ENCODE measurements at places on chromosomes 4 and X.

GRCh38 chr4:112113864-112114263 is 31.4 kb upstream of the FAM241A start:
- DNase-seq = no peak

GRCh38 chr4:48858130-48858529 is 27.2 kb downstream of the OCIAD1 start:
- no peak for DNase-seq

- DNase-seq = no peak
These were observed 63.4 kb downstream of the HTRA3 start for GRCh38 chr4:8332891-8333331.

GRCh38 chrX:101429934-101430333 is 21.9 kb downstream of the HNRNPH2 start:
- no peak for DNase-seq

- no peak for DNase-seq
These were observed 67.4 kb upstream of the WDR1 start for GRCh38 chr4:10184041-10184440.

DNA sequence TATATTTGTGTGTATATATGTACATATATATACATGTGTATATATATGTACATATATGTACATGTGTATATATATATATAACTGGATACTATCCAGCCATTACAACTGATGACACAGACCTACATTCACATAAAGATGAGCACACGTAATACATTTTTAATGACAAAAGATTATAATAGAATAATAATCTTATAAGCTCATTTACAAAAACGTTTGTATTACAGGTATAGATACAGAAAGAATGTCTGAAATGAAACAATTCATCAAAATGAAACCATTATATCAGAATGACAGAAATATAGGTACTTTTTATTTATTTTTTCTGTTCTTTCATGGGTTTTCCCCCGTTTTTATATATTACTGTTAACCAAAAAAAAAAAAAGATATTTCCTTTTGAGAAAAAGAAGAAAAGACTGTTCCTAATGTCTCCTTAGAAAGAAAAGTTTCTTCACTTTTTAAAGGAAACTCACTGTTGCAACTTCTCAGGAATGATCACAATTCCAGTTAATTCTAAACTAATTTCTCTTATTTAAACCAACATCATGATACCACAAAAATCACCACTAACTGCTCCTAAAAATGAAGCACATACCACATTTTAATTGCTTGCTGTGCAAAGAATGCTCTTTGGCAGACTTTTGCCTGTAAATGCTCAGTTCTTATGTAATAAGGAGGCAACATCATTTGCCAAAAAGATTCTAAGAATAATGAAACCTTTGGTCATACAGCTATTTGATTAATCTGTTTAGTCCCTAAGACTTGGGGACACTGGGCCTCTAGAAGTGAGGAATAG is 18.9 kb downstream of the LEF1 start:
- no peak for DNase-seq

DNA sequence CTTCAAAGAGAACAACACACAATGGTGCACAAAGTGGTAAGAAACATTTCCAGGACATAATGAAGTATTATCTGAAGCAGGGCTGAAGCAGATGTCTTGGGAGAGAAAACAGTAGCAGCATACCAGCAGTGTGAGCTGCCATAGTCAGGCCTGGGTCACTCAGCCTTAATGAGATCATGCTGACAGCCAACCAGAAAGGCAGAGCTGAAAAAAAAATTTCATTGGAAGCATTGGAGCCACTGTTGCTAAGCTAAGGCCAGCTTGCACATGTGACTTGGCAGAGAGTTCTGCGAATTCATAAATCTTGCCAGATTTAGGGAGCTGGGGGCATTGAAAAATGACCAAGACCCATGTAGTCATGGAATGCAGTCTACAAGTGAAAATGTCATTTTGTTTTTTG is 444.0 kb upstream of the PITX2 start:
- no peak for DNase-seq

DNA sequence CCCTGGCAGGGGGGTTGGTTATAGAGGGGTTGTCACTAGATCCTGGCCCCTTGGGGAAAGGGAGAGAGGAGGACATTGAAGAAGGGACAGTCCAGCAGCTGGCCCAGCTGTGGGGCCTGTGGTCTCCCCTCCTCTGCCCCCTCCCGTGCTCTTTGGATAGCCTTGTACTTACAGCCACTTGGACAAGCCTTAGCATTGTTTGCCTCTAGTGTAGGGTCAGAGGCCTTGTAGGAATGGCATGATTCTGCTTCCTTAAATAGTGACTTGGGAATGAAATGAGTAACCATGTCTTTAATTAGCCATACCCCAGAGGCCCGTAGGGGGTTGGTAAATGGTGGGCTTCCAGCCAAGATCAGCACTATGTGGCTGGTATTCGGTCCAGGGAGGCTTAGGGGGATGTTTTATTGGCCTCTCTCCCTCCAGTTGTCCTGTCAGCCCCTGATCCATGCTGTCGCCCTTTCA is 230.6 kb downstream of the PTTG2 start:
- DNase-seq = no peak

DNA sequence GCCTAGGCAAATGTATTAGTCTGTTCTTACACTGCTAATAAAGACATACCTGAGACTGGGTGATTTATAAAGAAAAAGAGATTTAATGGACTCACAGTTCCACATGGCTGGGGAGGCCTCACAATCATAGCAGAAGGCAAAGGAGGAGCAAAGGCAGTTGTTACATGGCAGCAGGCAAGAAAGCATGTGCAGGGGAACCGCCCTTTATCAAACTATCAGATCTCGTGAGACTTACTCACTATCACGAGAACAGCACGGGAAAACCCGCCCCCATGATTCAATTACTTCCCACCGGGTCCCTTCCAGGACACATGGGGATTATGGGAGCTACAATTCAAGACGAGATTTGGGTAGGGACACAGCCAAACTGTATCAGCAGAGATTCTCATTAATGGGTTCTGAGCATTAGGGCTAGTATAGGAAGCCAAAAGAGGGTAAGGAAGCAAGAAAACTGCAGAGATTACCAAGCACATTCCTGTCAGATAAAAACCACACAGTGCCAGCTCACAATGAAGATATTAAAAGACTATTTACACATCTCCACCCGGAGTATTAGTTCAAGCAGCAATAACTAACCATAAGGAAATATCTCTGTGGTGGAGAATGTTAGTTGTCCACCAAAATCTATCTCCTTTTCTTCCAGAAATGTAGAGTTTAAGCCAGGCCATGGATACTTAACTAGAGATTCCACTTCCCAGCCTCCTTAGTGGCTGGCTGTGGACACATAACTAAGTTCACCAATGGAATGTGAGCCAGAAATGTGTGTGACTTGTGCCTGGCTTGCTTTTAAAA is 61.2 kb upstream of the HOPX start:
- DNase-seq = no peak

DNA sequence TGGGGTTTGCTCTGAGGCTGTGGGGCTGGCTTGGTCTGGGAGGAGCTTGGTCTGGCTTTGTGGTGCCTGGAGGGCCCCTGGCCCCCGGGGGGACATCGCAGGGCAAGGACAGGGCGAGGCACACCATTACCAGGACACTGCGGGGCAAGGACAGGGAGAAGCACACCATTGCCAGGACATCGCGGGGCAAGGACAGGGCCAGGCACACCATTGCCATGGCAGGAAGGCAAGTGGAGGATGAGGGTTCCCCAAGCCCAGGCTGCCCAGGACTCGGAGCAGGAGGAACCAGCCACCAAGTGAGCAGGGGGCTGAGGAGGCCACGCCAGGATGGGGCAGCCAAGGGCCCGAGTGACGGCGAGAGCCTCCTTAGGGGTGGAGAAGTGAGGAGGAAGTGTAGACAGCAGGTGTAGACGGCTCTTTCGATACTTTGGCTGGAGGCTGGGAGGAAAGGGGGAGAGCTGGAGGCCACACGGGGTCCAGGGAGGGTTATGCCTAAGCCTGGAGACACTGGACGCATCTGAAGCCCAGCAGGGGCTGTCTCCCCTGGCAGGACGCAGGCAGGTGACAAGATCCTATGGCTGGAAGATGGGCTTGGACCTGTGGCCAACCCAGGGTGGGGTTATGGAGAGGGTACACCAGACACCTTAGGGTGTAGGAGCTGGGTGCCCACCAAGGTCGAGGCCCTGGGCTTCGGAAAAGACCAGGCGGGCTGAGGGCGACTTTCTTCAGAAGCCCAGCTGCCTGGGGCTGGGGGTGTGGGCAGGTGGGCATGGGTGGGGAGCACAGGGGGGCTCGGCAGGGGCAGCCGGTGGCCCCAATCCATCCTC is 7.3 kb downstream of the NKX1-1 start:
- DNase-seq = no peak

- DNase-seq = peak; percentile 38
These were observed 1.8 kb downstream of the ABCD1 start for GRCh38 chrX:153726286-153727122.

DNA sequence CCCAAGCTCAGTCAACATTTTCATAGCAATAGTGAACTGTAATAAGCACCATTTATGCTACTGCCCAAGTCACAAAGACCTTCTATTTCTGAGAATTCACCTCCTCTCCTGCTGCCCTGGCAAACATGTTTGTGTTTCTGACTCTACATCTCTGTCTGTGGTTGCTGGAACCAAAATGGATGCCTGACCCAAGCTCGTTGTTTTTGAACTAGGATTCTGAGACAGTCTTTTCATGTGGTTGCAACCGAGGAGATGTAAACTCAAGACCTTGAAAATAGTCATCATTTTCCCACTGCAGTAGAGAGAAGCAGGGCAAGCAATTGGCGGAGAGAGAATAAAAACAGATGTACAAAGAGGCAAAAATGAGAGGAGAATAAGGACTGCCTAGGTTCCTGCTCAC is 160.2 kb downstream of the RAB28 start:
- no peak for DNase-seq

- no peak for DNase-seq
These were observed 87.8 kb upstream of the GUCY1A1 start for GRCh38 chr4:155578726-155579370.

DNA sequence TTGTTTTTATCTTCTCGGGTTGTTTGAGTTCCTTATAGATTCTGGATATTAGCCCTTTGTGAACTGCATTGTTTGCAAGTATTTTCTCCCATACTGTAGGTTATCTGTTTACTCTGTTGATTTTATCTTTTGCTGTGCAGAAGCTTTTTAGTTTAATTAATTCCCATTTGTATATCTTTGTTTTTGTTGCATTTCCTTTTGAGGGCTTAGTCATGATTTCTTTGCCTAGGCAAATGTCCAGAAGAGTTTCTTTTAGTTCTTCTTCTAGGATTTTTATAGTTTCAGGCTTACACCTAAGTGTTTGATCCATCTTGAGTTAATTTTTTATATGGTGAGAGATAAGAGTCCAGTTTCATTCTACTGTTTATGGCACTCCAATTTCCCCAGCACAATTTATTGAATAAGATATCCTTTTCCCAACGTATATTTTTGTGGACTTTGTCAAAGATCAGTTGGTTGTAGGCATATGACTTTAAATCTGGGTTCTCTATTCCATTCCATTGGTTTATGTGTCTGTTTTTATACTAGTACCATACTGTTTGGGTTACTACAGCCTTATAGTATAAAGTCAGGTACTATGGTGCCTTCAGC is 54.3 kb downstream of the EGF start:
- no peak for DNase-seq

- no peak for DNase-seq
These were observed 225.8 kb downstream of the DMD start for GRCh38 chrX:32985544-32985943.

DNA sequence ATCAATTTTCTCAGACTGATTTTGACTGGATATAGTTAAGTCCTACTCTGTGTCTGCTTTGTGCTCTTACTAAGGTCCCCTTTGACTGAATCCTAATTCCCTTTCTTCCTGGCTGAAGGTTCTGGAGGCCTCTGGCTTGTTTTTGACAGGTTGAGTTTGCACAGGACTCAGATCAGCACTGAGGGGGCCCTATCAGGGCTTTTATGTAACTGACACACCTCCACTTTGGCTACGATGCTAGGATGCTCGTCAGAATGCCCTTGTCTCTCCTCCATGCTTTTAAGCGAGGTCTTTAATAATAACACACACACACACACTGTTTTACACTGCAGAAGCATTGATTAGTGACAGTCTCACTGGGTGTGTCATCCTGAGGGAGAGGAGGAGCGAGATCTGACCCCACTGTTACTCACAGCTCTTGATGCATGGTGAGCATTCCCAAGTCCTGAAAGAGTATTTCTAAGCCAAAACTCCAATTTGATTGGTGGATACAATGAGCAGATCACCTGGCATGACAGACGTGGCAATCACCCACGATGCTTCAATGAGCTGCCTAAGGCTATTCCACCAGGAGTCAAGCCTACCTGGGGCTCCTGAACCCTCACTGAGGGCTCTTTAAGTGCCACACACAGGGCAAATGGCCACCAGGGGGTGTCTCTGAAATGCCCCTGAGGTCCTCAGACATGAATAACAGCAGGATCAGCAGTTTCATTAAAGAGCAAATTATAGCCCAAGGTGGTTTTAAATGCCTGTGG is 130.4 kb upstream of the CPEB2 start:
- DNase-seq = peak; percentile 35

DNA sequence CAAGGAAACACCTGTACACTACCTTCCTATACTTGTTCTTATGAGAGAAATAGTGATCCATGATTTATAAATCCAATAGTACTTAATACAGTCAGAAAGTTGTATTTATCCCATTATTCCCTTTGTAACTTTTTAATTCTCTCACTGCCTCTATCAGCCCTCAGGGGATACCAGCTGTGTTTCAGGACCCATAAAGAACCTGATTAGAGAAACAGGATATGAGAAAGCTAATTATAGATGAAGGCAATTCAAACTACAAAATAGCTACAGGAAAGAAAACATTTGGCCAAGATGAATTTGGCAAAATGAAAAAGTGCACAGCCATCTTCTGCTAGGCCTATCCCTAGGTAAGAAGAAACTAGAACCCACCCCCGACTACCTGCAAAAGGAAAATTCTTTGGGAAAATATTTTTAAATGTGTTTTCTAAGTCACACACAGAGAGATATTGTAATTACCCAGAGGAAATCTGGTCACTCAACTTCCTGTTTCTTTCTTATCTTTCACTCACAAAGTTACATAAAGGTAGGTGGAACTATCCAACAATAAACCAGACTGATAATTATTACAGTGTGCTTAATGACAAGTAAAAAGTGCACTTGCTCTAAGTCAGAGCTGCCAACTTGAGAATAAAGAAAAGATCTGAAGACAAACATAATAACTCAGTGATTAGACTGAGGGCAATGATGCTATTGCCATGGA is 836.5 kb upstream of the HTR2C start:
- no peak for DNase-seq

GRCh38 chr4:130808492-130808891 is 1712.5 kb downstream of the C4orf33 start:
- no peak for DNase-seq

DNA sequence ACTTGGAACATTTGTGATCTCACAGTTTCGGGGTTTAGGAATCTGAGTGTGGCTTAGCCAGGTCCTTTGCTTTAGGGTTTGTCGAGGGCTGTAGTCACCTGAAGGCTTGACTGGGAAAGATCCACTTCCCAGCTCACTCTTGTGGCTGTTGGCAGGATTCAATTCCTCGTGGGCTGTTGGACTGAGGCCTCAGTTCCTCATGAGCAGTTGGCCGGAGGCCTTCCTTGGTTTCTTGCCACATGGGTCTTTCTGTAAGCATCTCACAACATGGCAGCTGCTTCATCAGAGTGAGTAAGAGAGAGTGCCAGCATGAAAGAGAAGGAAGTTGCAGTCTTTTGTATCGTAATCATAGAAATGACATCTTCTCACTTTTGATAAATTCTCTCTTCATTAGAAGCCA is 11.1 kb downstream of the TXLNG start:
- DNase-seq = no peak
